Stimulated activated CD8-positive, alpha-beta memory T cell treated with anti-CD3 and anti-CD28 coated beads, Interleukin-4, amount 100 ng/mL, for 1 hour (primary cell): ENCODE measurements at places on chromosomes 4 and X.

DNA sequence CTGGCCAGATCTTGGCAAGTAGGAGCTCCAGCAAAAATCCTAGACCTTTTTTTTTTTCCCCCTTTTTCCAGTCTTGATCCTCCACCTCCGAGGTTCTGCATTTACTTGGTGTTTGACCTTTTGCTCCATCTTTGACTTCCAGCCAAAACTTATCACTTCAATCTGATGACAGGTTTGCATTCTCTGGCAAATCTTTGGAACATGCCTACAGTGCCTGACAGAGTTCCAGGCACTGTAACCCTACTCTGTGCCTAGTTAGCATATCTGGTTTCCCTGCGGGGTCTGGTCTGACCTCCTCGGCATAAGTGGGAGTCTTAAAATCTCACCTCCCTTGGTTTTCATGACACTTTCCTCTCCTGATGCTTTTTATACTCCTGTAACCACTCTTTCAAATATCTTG lies 39.4 kb upstream of the NR3C2 start:
- no peak for DNase-seq

GRCh38 chr4:115171220-115171619 lies 57.8 kb upstream of the NDST4 start:
- DNase-seq, result no peak

- DNase-seq, result no peak
Observed at GRCh38 chr4:173039617-173040577, 128.7 kb upstream of the GALNT7 start.

DNA sequence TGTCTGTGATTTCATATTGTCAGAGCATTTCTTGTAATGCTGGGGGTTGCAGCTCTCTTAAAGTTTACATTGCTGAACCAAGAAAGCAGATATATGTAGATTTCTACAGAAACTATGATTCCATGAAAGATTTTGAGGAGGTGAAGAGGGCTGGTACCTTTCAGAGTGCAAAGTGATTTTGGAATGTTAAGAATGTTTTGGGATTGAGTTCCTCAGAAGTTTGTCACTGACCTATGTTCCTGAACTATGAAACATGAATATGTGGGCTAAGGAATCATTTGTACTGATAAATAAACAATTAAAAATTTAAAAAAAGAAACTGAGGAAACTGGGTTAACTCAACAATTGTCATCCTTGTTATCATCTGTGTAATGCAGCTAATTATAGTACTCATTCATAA lies 12.3 kb upstream of the CHIC2 start:
- no peak for DNase-seq

DNA sequence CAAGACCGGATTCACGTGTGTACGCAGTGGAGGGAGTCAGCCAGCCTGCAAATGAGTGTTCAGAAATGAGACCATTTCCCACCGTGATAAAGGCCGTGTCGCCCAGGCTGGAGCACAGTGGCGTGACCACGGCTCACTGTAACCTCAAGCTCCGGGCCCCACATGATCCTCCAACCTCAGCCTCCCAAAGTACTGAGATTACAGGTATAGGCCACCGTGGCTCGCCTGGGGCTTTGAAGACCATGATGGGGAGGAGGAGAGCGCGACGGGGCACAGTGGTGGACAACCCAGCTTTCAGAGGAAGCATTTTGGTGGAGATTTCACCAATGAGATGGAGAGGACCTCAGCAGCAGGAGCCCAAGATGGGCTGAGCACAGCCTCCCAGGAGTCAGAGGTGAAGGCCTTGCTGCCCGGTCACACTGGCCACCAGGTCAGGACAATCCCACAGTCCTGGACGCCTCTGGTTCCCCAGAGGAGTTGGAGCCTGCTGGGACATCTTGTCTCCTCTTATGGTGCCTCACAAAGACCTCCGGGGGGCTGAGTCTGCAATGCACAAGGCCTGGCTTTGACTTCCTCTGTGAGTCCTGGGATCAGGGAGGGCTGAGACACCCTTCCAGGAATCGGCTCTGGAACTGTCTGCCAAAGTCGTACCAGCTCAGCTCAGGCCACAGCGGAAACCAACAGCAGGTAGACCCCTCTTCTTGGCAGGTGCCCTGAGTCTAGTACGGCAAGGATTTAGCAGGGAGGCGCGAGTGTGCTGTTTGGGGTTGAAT lies 22.4 kb upstream of the MXD4 start:
- DNase-seq, result no peak

DNA sequence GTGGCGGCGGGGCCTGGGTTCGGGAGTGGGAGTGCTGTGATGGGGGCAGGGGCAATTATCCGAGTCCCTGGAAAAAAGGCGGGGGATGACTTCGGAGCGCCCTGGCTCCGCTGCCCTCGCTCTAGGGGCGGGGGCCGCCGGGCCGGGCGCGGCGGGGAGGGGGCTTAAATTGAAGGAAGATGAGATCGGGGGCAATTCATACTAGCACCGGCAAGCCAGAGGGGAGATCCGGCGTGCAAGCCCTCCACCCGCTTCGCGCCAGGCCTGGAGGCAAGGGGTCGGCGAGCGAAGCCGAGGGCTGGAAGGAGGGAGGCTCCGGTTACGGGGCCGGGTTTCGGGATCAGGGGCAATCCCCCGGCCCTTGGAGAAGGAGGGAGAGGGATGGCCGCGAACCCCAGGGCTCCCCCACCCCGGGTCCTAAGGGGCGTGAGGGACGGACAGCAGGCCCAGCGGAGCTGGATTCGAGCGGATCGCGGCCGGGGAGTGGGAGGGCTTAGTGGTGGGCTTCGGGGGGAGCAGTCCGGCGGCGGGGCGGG lies 1.2 kb downstream of the BCORL1 start:
- no peak for DNase-seq

- no peak for DNase-seq
Observed at GRCh38 chr4:11596989-11597388, 168.3 kb upstream of the HS3ST1 start.

DNA sequence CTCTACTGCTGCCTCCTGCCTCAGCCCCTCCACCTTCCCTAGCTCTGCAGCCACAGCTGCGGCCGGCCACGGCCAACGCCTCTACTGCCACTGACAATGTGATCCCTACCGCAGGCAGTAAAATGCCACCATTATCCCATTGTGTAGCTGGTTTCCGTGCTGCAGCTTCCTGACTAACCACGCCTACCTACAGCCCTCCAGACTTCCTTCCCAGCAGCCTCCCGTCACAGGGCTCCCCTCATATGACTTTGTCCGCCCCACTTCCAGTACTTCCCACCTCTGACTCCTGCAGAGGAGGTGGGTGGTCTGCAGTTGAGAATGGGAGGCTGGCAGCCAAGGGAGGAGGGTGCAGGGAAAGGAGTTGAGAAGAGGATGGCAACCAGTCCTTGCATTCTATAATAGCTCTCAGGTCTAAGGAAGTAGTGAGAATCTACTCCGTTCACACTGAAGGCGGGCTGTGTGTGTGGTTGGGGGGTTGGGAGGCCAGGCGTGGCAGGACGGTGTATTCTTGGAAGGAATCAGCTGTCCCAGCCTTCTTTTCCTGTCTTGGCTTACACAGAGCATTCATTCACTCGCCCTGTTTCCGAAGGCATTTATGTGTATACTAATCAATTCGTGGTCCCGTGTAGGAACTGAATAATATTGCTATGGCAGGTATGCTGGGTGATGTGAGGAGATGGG lies 33.1 kb upstream of the USP51 start:
- DNase-seq, result no peak

GRCh38 chr4:10808591-10808990 lies 124.0 kb upstream of the CLNK start:
- DNase-seq, result no peak
